NCI-H460 (cell line): ENCODE measurements at places on chromosomes 3 and 15. TPM values are rescaled to one million over a fixed set of nuclear protein-coding genes. Genes with fewer than 3 reads are reported as not detected.

C3orf33 gene
- 10.8 and 11.1 TPM in 2 replicates for total RNA-seq

DNA sequence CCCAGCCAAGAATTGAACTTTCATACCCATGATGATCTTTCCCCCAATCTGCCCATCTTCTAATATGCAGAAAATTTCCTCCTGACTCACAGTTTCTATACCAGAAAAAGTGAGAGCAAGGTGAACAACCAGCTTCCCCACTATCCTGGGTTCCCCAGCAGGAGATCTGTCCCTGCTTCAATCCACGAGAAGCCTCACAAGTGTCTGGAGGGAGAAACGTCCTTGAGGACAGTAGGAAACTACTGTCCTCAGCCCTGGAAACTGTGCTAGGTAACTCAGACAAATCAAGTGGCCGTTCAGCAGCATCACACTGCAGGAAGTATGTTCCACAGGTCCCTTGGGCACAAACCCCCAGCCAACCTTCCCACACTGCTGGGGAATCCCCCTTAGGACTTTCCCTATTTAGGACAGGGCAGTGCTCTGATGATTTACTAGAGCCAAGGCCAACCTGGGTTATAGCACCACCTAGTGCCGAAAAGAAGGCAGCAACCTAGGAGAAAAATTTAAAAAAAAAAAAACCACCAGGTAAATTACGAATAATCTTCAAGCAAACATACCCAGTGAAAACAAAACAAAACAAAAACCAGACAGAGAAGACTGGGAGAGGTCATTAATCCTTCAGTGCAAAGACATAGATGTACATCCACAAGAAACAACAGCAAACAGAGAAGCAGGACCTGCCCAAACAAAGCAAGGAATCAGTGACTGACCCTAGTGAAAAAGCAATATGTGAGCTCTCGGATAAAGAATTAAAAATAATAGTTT, 36.0 kb downstream of the MORC1 start:
- no peak for DNase-seq

GRCh38 chr3:134495980-134496379, 10.1 kb downstream of the CEP63 start:
- DNase-seq: no peak

DNA sequence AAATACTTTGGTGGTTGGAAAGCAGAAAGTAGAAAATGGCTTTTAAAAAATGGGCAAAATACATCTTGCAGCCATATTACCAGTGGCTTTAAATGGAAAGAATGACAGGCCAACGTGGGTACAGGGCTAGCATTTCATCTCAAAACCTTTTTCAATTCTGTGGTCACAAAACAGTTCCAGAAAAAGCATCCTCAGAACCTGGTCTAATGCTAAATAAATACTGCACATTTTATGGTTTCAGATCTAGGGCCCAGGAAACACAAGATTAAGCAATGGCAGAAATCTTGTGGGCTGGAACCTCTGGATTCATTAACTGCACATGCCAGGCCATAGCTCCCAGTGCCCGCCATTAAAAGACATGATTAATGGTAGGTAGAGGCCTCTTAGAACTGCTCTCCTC, 470.2 kb upstream of the RASGRP1 start:
- DNase-seq: no peak

- no peak for DNase-seq
Measured at GRCh38 chr3:38205472-38205805, 40.1 kb downstream of the OXSR1 start.

DNA sequence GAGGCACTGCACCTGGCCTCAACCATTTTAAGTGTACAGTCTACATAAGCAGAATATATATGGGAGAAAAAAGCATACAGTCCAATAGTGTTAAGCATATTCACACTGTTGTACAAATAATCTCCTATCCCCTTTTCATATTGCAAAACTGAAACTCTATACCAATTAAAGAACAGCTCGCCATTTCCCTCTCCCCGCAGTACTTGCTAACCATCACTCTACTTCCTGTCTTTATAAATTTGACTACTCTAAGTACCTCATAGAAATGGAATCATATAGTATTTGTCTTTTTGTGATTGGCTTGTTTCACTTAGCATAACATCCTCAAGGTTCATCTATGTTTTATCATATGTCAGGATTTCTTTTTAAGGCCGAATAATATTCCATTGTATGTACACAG, 21.6 kb upstream of the TASOR start:
- no peak for DNase-seq
